ENCODE measurements at places on chromosomes 1 and 21.
A peak's percentile ranks its signal among the peaks of the same experiment; 100 is the strongest.

DNA sequence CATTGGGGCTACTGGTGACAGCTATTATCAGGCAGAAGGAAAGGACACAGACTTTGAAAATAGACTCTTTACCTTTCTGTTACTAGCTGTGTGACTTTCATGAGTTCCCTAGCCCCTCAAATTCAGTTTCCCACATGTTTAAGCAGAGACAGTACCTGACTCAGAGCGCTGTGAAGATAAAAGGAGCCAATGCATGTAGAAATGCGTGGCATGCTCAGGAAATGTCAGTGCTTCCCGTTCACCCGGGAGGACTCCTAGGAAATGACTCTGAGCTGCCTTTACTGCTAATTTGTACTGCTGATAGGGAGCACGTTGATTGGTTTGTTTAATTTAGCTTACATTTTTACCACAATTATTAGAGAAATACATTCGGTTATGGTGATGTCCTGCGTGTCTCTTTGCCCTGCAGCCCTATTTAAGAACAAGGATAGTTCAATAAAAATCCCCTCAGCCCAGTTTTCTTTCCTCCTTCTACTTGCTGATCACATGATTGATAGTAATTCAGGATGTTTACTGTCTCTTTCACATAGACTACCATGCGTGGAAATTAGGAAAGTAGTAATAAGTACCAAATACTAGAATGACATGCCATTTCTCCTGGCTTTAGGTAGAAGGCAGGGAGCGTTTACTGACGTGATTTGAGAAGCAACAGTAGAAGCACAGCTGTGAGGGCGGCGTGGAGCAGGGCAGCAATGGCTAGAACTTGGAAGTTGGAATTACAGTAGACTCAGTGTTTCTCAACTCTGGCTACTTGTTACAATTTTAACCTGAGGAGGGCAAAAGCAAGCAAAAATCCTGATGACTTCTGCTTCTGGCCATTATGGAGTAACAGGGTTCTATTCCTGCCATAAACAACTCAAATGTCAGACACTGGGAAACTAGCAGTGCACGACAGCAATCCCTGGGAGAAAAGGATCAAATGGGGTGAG lies 15.9 kb downstream of the PDIK1L start:
- DNase-seq, result no peak

GRCh38 chr1:46520063-46520911 lies 30.7 kb downstream of the DMBX1 start:
- no peak for DNase-seq

GRCh38 chr1:119288751-119289150 lies 79.8 kb upstream of the HAO2 start:
- no peak for DNase-seq

- no peak for DNase-seq
Observed at GRCh38 chr1:43446881-43447835, 6.6 kb downstream of the HYI start.

DNA sequence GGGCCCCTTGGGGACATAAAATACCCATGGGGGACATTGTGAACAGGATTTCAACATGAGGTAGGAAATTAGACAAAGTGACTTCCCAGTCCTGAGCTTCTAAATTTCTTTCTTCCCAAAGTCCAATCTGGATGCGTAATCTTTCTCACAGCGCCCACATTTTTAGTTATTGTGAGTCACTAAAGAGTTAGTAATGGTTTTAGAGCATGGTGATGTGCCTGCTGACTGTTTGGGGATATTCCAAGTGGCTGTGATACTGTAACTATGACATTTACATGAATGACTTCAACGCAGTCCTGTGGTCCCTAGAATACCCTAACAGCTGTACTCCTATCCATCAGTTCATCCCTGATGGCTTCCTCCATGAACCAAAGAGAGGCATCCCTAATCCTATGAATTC lies 224.0 kb upstream of the COA6 start:
- DNase-seq, result no peak

- no peak for DNase-seq
Observed at GRCh38 chr1:220747437-220748088, 559 bp upstream of the MTARC2 start.

GRCh38 chr1:93640656-93641440 lies 40.8 kb downstream of the BCAR3 start:
- DNase-seq, result no peak

- DNase-seq, result no peak
Observed at GRCh38 chr21:27076025-27076424, 109.1 kb upstream of the ADAMTS5 start.

- DNase-seq, result peak; percentile 21
Observed at GRCh38 chr1:180168786-180169639, 14.3 kb downstream of the QSOX1 start.

GRCh38 chr21:27525780-27526179 lies 558.9 kb upstream of the ADAMTS5 start:
- DNase-seq, result no peak

- DNase-seq, result no peak
Observed at GRCh38 chr1:55225228-55225627, 10.1 kb upstream of the USP24 start.

DNA sequence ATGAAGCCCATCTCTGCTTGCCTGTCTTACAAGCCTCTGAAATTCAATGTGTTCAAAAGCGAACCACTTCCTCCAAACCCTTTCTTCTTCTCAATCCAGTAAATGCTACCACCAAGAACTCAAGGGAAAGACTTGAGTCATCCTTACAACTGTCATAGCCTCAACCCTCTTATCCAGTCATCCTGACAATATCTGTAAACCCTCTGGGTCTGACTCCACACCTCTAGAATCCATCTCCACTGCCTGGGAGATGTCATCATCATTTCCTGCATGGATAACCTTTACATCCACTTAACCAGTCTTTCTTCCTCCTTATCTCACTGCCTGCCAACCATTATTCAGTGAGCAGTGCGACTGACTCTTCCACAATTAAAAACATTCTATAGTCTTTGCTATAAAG lies 441.1 kb downstream of the SETD4 start:
- DNase-seq, result no peak

- DNase-seq, result no peak
Observed at GRCh38 chr1:29657816-29658215, 421.5 kb downstream of the PTPRU start.

DNA sequence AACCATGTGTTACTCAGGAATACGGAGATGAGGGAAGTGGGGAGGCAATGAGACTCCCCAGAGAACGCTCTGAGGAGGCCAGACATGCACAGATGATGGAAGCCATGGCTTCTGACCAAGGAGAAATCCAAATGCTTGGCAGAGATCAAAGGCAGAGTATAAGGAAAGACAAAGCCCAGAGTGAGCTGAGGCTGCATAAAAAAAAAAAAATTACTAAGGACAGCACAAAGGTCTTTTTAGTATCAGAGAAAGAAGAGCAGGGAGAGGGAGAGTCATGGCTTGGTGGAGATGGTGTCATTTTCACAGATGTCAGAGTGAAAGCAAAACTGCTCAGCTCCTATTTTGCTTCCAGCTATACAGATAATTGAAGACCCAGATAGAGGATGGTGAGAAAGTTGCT lies 8.1 kb upstream of the NCF2 start:
- DNase-seq, result no peak

GRCh38 chr1:7375329-7375728 lies 395.8 kb upstream of the VAMP3 start:
- no peak for DNase-seq

- DNase-seq, result peak; percentile 76
Observed at GRCh38 chr1:155062702-155063411, 683 bp upstream of the EFNA4 start.

DNA sequence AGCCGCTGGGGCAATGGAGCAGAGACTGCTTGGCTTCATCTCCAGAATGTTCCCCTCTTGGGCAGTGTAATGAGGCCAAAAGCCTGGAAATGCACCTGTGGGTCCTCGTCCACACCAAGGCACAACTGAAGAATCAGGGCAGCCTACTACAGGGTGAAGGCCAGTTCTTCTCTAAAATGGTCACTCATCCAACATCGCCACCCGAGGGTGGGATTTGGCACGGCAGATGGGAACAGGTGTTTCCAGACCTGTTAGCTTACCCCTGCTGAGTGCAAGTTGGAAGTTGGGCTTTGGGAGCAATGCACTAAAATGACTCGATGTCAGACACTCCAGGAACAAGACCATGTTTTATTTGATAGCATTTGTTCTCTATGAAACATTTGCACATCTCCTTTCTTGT lies 543.7 kb downstream of the NPHP4 start:
- DNase-seq, result peak; percentile 18
